Stimulated activated CD4-positive, alpha-beta T cell treated with anti-CD3 and anti-CD28 coated beads, TNF-alpha, amount 100 ng/mL, for 4 hours (primary cell): ENCODE measurements at places on chromosomes 2 and 18.

- no peak for DNase-seq
Measured at GRCh38 chr2:169108099-169108884, 38.9 kb downstream of the DHRS9 start.

- no peak for DNase-seq
Measured at GRCh38 chr2:83081826-83082690, 1377.0 kb downstream of the SUCLG1 start.

GRCh38 chr2:100812573-100812972 lies 7.4 kb upstream of the NPAS2 start:
- DNase-seq, result no peak

- DNase-seq, result no peak
Measured at GRCh38 chr18:9824474-9824832, 61.3 kb upstream of the TXNDC2 start.

DNA sequence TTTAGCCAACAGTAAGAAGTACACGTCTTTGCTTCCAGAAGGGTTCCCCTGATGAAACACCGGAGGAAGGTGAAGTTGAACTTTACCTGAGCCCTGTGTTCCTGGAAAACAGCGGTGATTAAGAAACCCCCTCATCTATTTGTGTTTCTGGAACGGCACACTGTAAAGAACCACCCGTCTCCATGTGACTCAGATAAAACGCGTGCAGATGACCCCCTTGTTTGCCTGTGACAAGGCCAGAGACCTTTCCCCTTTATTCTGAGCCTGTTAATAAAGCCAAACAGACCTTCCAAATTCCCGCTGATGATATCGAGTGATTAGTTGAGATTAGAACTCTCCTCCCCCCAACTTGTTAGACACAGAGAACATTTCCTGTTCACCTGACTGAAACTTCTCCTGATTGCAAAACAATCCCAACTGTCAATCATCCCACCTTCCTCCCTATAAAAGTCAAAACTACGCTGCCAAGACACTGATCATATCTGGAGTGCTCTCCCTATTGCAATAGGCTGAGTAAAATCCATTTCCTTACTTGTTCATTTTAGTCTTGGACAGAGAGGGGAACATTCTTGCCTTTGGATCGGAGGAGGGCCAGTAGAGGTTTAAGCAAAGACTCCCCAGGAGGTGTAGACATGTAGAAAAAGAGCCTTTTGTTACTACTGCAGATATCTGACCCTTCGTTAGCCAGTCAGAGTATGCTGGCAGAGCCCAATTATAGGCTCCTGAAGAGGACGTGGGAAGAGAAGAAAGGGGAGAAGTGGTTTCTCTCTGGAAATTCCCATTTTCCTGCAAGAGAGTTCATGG lies 914 bp upstream of the IWS1 start:
- DNase-seq, result peak; percentile 15

- DNase-seq, result no peak
Measured at GRCh38 chr2:156673333-156673615, 237.1 kb downstream of the GPD2 start.

DNA sequence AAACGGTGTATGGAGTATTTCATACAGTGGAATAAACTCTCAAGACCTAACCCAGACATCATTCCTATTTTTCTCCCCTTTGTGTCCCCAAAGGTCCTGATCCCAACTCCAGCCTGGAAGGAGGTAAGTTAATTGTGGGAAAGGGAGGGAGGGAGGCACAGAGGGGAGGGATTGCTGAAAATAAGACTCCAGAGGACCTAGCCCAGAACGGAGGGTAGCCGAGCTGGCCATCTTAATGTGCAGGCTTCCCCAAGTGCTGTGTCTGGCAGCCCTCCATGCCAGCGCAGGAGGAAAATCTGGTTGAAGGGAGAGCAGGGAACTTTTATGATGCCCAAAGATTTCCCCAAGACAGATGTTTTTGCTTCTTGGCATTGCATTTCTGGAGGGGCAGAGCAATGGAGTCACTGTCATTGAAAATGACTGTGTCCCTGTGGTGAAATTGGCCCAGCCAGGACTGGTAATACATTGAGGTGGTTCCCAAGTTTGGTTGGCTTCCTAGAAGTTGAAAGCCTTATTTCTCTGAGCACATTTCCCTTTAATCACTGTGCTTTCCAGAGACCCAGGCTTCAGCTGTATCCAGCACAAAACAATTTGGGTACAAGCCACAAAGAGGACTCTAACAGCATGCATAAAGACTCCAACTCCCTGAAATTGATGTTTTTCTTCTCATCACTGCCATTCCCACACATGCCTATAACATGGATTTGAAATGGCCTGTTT lies 202.7 kb downstream of the AGPS start:
- DNase-seq, result no peak

GRCh38 chr2:239674981-239675825 lies 274.4 kb upstream of the HDAC4 start:
- no peak for DNase-seq

GRCh38 chr2:75047992-75048625 lies 89.7 kb downstream of the POLE4 start:
- no peak for DNase-seq

- no peak for DNase-seq
Measured at GRCh38 chr2:55839182-55839819, 84.3 kb downstream of the EFEMP1 start.

- DNase-seq, result no peak
Measured at GRCh38 chr2:219919506-219919905, 292.1 kb downstream of the SLC4A3 start.

DNA sequence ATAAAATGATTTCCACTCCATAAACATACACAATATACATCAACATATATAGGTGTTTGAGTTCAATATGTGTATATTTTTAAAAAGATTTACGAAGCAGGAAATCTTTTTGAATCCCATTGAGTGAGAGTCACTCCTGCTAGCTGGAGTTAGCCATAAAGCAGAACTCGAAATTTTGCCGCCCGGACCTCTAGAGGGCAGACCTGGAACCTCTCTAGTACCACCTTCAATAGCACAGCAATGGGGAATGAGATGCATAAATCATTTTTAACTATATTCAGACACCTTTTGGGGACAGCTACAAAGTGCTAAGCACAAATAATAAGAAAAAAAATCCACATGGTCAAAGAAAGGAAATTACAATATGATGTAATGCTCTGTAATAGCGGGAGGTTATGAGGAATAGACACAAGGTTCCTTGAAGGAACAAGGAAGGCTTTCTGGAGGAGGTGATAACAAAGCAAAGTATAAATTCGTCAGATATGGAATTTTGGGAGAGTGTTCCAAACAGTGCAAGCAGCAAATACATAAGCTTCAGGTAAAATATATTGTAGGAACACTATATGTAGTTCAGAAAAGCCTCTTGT lies 533.4 kb downstream of the ERBB4 start:
- DNase-seq, result no peak

DNA sequence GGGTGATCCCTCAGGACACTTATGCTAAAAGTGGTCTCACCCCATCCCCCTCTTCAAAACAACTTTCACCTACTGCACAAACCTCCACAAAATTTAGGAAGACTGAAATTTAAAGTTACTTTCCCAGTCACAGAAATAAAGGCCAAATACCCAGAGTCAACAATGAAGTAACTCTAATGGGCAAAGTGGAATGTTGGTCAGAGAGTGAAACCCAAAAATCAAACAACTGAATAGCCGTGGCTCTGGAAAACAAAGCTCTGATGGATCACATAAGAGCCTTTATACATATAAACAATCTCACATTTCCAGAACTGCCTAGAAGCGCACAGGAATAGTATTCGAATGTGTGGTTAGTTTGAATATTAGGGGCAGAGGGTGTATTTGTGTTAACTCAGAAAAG lies 4.7 kb downstream of the ACVR1 start:
- DNase-seq, result no peak

DNA sequence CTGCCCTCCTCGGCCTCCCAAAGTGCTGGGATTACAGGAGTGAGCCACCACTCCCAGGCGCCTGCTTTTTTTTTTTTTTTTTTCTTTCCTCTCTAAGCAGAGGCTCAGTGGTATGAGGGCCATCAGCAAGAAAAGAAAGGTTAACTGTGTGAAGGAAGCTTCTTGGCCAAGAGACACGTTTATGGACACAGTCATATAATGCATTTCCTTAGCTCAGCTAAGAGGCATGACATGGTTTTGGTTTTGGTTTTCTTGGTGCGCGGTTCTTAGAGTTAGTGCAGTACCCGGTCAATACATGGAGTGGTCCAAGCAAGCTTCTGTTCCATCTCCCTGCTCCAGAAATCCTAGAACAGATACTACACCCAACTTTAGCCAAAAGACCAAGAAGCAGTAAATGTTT lies 42.6 kb downstream of the RALBP1 start:
- DNase-seq, result no peak

GRCh38 chr2:64919261-64919660 lies 69.9 kb upstream of the SLC1A4 start:
- no peak for DNase-seq

- no peak for DNase-seq
Measured at GRCh38 chr2:189783451-189783926, 650 bp downstream of the ORMDL1 start.

DNA sequence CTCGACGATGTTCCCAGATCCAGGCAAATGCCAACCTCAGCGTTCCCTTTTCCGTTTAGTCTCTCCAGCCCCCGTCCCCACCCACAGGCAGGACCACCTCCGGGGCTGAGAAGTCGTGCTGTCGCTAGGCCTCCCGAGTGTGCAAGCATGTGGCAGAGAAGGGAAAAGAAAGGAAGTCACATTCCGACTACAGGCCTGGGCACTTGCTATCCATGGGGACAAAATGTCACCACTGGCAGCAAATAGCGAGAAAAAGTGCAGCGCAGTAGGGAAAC lies 420 bp downstream of the PIGN start:
- no peak for DNase-seq

DNA sequence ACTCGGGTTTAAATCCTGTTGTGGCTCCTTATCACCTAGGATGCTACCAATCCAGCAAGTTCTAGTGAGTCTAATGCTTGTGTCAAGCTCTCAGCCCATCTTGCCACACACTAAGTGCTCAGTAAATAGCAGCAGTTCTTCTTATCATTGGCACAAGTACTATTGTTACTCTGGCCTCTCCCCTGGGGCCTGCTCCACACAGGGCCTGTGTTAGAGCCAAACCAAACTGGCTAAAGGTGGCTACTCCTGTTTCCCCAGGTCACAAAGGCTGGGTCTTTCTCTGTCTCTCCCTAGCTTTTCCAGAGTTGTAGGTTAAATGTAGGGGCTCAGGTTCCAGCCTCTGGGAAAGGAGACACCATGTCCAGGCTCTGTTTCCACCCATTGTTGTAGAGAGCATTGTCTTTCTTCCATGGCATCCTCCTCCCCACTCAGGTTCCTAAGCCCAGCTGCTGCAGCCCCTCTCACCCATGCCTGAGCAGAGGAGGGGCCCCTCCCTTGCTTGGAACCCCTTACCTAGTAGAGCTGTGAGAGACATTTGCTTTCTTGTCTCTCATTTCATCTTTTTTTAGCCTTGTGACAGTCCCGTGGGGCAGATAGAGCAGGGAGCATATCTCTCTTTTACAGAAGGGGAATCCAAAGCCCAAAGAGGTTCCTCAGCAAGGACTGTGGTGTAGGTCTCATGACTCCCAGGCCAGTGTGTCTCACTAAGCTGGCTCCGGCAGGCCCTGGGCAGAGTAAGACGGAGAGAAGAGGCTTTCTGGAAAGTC lies 56.4 kb upstream of the OTOF start:
- DNase-seq, result no peak

GRCh38 chr18:23340661-23341060 lies 112.4 kb upstream of the RIOK3 start:
- no peak for DNase-seq

GRCh38 chr2:27967076-27967475 lies 76.5 kb downstream of the BABAM2 start:
- no peak for DNase-seq

DNA sequence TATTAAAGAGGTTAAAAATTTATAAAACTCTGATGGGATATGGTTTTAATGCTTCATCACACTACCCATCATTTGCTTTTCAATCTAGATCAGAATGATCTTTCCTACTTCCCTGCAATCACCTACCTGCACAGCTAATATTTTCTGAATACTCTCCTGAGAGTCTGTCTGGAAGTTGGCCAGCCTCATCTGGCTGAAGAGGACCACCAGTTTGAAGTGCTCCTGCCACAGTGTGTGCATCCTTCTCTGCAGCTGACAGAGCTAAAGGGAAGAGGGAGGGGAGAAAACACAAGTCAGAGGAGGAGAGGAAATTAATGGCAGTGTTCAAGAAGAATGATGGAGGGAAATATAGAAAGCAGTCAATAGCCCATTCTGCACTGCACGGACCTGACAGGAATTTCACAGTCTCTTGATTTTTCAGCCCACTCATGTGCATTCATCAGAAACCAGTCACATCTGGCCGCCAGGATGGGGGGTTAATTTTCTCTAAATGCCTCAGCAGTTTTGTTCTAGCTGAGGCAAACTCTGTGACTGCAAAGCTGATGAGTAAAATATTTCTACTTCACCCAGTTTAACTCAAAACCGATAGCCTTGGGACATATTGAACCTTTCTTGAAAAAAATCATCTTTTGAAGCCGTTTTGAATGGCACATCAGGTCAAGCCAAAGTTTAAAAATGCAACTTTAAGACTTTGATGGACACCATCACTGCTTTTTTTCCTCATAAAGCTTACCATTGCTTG lies 201.8 kb upstream of the KLHL14 start:
- DNase-seq, result no peak

GRCh38 chr2:65403529-65403915 lies 28.9 kb downstream of the SPRED2 start:
- no peak for DNase-seq

DNA sequence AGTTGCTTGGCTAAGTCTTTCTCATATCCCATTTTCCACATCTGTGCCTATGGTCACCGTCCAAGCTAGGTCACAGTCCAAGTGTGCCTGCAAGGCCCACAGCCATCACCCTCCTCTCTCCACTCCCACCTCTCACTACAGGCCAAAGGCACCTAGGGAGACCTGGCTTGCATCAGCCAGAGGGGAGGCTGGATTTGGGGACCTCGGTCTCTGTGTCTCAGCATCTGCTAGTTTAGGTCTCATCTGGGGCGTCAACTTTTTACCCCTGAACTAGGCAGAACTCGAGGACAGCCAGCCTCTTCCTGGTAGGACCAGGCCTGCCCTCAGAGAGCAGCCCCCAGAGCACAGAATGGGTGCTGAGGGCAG lies 217.1 kb downstream of the DYSF start:
- DNase-seq, result no peak

DNA sequence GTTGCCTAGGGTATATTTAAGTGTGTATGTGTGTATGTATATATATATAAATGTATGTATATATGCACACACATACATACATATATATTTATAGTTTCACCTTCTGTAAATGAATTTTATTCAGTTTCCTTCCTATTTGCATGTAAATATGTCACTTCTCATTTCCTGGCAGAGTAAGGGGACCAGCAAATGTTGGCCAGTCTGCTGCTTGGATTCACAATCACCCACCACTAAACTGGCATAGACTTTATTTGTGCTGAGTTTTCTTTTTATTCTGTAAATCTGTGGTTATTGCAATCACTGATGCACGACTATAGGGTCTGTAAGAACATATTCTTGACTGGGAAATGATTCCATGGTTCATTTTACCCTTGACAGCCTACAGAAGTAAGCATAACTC lies 640.4 kb upstream of the FAM98A start:
- no peak for DNase-seq

DNA sequence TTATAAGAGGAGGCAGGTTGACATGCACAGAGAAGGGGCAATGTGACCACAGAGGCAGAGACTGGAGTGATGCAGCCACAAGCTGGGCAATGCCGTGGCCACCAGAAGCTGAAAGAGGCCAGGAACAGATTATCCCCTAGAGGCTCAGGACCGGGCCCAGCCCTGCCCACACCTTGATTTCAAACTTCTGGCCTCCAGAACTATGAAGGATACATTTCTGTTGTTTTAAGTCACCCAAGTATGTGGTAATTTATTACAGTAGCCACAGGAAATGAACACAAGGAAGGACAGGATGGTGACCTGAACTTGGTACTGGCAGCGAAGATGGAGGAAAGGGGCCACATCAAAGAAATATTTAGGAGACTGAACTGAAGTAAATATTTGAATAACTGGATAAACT lies 66.8 kb upstream of the RIOK3 start:
- no peak for DNase-seq
